ENCODE measurements at places on chromosomes 1 and 21.

DNA sequence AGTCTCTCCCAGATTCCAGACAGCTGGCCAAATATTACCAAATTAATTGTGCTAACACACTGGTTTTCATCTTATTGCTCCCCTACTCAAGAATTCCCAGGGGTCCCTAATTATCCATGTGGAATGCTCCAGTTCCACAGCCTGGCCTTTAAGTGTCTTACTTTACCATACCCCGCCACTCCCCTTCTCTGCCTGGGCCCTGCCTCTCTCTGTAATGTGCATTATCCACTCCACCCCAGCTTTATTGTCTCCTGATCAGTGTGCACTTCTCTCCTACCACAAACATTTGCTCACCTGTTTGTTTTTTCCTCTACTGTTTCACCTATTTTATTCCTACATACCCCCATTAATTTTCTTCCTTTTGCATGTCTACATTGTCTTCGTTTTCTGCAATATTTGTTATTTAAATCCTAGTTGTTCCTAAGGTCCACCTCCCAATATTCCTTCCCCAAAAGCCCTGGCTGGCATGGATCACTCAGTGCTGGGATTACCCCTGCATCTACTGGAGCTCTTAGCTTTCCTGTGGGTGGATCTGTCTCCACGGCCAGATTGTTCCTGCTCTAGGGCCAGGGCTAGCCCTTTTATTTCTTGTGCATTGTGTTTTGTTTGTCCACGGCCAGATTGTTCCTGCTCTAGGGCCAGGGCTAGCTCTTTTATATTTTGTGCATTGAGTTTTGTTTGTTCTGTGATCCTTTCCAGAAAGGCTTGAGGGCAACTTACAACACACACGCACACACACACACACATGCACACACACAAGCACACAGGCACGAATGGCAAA is 33.4 kb upstream of the ATP1B1 start:
- no peak for DNase-seq

DNA sequence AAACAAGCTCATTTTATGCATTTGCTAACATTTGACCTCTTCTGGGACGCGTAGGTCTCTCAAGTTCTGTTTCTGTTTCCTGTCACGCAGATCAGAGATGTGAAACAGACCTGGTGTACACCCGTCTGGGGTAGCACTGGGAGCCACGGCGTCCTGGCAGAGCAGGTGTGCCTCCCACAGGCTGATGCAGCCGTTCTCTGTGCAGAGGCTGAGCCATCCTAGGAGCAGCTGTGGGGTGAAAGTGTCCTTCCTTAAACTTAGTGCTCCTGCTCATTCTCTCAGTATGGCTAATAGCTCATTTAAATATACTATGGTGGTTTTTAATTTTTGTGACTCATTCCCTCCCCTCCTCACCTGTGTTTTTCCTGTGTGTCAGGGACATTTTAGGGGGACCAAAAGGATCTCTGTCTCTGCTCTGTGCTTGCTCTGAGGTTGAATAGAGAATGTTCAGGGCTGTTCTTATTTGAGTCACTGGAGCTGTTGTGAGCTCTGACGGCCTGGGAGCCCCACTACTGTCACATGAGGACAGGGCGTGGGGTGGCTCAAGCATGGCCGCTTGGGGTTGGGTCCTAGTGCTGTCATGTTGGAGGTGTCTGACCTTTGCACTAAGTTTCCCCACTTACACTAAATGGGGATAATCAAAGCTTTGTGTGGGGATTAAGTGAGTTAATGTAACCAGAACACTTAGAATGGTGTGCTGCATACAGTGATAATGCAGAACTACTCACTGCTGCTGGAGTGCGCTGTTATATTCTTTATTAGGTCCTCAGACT is 43.0 kb downstream of the GALNT2 start:
- DNase-seq: no peak

- no peak for DNase-seq
These were observed 7.4 kb downstream of the ZNF496 start for GRCh38 chr1:247324204-247324787.

- no peak for DNase-seq
These were observed 14.9 kb downstream of the TTC34 start for GRCh38 chr1:2786329-2787162.

- DNase-seq: no peak
These were observed at the start of gene KAZN for GRCh38 chr1:14598498-14599182. Gene KAZN, plus strand, starts transcription at chr1:14598685.

DNA sequence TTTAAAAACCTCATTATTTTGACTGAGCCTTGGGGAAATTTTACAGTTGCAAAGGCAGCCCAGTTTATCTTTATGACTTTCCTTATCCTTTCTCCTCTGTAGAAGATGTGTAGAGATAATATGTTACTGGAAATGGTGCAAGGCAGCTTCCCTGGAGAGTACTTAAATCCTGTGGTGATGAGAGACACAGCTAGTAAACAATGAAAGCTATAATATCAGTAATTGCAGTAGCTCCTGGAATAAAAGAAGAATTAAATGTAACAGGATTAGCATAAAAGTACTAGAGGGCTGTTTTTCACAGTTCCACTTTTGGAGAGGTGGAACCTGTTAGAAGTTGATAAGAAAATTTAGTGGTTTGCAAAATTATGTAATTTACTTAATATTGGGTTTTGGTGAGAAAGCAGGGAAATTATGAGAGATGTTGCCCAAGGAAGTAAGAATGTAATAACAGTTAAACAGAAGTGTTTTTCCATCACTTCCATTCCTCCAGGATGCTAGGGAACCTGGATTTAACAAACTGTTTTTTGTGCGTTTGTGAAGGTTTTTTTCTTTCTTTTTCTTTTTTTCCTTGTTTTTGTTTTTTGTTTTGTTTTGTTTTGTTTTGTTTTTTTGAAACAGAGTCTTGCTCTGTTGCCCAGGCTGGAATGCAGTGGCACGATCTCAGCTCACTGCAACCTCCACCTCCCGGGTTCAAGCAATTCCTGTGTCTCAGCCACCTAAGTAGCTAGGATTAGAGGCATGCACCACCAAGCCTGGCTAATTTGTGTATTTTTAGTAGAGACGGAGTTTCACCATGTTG is 15.7 kb upstream of the EDEM3 start:
- no peak for DNase-seq

DNA sequence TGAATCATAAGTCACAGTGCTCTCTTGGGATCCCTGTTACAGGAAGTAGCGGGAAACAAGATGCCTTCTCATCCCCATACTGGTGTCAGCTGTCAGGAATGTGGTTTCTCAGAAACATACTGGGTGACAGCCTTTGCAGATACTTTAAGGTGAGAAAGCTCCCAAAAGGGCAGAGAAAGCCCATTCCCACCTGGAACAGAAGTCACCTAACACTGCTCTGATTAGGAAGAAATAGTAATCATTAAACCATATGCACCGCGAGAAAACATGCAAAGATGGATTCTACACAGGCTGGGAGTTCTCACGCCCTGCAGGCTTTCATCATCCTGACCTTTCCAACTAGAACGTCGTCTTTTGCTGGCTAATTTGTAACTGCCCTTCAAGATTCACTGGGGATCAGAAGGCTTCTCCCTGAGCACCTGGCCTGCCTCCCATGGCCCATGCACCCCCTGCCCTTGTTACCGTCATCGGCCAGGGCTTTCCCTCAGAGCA is 46.2 kb upstream of the SLC44A3 start:
- DNase-seq: no peak

- DNase-seq: no peak
These were observed 15.2 kb downstream of the TFAP2E start for GRCh38 chr1:35588197-35588910.

DNA sequence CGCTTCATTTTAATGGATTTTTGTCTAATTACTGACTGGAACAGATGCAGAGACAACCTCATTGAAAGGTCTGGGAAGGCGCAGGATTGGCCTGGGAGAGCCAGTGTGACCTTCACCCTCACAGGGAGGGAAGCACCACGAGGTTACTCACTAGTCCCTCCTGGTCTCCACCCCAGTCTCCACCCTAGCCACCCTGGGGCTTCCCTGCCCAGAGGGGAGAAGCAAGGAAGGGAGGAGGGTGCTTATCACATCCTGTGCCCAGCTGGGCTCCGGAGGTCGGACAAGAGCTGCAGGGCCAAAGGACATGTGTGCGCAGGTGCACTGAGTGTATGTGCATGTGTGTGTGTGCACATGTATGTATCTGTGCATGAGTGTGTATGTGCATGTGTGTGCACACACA is 220.1 kb upstream of the VAMP3 start:
- no peak for DNase-seq

DNA sequence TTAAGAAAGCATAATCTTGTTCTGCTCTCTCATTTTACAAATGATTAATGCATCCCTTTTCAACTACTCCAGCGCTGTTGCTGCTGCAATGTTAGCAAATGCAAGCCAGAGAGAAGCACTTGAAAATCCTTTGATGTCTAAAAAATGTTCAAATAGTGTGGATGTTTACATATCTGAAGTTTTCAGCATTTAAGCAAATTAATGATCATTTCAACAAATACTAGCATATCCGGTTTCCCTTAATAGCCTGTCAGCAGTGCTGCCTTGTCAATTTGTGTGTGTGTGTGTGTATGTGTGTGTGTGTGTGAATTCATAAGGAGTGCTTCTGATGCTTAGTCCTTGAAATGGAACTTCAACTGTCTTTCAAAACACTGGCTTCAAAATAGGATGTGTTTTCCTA is 48.1 kb upstream of the WNT2B start:
- DNase-seq: no peak

- DNase-seq: no peak
These were observed 92.6 kb downstream of the ST3GAL3 start for GRCh38 chr1:43799656-43800635.

DNA sequence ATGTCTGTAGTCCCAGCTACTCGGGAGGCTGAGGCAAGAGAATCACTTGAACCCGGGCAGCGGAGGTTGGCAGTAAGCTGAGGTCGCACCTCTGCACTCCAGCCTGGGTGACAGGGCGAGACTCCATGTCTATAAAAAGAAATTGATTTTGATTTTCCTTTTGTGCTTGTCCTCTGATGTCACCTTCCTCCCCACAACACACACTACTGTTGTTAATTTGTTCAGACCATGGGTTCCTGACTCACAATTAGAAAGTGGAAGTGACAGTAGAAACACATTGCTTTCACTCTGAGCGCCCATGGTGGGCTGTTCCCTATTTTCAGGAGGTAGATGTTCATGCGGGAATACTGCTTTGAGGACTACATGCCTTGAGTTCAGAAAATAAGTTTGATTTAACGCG is 165.5 kb upstream of the KCNJ6 start:
- DNase-seq: no peak

- no peak for DNase-seq
These were observed 14.1 kb downstream of the ZNF678 start for GRCh38 chr1:227577500-227577899.

DNA sequence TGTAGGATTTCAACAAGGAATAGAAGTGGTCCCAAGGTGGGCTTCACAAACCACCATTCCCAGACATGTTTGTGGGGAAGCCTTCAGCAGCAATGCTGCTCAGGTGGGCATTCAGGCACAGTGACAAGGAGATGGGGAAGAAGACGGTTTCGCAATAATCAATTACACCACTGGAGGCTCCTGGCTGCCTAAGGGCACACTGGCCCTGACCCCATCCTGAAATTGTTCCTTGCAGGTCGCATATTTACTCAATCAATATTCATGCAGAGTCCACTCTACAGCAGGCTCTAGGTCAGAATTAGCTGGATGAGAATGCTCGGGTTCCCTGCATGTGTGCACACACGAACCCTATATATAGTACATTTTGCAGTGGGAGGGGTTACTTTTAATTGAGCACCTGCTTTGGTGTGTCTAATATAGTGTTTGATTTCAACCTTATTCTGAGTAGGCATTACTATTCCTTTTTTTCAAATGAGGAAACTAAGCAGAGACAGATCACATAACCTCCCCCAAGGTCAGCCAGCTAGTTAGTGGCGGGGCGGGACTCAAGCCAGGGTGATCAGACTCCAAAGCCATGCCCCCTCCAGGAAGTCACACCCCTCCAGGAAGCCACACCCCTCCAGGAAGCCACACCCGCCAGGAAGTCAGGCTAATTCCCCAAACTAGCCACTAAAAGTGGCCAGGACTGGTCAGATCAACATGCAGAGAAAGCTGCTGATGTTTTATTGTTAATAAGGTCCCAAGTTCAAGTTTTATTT is 106.5 kb downstream of the HLCS start:
- no peak for DNase-seq

- DNase-seq: no peak
These were observed 37.6 kb downstream of the DDAH1 start for GRCh38 chr1:85427331-85427730.

DNA sequence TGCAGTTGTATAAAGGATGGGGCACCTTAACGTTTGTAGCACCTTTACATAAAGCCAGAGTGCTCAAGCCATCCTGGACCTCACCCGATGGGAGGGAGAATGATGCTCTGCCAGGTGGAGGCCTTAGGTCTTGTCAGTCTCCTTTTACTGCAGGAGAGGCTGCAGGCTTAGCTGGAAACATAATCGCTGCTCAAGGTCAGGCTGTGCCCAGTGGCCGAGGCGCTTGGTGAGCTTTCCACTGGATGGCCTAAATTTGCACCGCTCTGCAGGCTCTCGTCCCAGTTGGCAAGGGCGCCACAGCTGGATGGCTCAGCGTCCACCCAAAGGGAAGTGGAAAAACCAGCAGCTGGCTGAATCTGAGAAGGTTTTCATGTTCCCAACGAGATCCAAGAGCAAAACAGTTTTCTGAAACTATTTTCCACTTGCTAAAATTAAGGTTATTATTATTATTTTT is 438.9 kb downstream of the CAMTA1 start:
- DNase-seq: no peak

DNA sequence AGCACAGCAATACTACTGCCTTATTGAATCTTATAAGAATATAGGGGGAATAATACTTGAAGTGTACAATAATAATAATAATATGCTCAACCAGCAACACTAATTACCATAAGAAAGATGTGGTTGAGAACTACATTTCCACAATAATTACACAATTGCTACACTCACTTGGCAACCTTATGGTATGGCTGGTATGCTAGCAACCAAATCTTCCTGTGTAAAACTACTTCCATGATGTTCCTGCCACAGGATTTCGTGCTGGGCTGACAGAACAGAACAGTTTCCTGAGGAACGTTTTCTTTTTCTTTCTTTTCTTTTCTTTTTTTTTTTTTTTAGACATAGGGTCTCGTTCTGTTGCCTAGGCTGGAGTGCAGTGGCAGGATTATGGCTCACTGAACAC is 50.6 kb downstream of the KIF26B start:
- DNase-seq: no peak

DNA sequence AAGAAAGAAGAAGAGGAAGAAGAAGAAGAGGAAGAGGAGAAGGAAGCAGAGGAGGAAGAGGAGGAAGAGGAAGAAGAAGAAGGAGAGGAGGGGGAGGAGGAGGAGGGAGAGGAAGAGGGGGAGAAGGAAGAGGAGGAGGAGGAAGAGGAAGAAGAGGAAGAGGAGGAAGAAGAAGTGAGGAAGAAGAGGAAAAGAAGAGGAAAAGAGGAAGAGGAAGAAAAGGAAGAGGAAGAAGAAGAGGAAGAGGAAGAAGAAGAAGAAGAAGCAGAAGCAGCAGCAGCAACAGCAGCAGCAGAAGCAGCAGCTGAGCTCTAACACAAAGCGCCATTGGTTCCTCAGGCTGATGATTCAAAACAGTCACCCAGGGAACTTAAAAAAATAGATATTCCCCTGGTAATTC is 34.0 kb downstream of the DNAI4 start:
- no peak for DNase-seq

- no peak for DNase-seq
These were observed 2.7 kb downstream of the DENND2D start for GRCh38 chr1:111197598-111198284.

GRCh38 chr1:45769261-45769932 is 18.9 kb upstream of the IPP start:
- no peak for DNase-seq

GRCh38 chr1:244751271-244751895 is 84.1 kb upstream of the COX20 start:
- DNase-seq: no peak
